NCI-H1092 (cell line): ENCODE measurements at places on chromosomes 16 and 17.
A peak's percentile ranks its signal among the peaks of the same experiment; 100 is the strongest.

DNA sequence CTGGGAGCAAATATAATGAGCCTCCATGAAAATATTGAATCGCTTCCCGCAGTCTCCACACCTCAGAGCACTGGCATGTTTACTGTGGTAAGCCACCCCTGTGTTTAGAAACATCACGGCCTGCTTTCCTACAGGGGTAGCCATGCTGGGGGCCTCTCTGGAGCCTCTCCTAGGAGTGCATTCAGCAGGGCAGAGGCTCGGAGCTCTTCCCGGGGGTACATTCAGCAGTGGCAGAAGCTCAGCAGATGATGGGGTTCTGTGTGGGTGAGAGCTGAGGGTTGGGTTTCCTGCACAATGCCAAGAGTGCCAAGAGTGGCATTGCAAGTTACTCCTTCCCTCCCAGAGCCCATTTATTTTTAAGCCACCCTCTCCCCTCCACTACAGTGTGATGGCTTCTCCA lies 386.6 kb downstream of the SEC14L1 start:
- no peak for DNase-seq

DNA sequence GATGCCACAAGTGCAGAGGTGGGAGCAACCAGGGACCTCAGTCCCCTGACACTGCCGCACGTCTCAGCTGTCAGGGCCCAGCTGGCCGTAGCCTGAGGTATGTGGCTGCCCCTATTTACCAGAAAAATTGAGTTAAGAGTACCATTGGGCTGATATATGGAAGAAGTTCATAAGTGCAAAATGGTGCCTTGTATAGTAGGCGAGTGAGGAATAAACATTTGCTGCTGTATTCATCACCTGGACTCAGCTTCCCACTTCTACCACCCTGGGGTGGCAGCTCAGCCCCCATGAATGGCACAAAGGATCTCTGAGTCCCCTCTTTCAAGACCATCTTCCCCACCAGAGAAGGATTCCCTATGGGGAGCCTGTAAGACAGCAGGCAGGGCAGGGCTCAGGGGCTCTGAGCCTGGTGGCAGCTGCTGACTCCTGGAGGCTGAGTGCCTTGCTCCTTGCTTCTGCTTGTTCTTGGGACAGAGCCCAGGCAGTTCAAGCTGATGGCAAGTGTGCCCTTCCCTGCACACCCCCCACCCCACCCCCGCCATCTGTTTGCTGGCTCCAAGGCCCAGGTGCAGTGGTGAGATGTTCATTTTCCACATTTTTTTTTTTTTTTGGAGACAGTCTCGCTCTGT lies 29.0 kb downstream of the TRPV2 start:
- DNase-seq = no peak

DNA sequence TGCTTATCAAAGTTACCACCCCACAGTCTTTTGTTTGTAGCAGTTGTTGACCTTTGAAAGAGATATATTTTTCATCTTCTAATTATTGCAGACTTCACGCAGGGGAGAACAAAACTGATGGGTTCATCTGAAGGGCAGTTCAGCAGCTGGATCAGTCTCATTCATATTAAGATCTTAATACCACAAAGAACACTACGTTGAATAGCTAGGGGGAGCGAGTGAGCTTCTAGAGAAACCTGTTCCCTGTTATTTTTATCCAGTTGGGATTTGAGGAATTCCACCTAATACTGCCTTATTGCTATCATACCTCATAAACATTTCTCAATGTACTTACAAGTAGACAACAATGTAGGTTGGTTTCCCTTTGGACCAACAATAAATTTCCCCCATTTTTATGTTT lies 306.1 kb upstream of the KIF2B start:
- no peak for DNase-seq

DNA sequence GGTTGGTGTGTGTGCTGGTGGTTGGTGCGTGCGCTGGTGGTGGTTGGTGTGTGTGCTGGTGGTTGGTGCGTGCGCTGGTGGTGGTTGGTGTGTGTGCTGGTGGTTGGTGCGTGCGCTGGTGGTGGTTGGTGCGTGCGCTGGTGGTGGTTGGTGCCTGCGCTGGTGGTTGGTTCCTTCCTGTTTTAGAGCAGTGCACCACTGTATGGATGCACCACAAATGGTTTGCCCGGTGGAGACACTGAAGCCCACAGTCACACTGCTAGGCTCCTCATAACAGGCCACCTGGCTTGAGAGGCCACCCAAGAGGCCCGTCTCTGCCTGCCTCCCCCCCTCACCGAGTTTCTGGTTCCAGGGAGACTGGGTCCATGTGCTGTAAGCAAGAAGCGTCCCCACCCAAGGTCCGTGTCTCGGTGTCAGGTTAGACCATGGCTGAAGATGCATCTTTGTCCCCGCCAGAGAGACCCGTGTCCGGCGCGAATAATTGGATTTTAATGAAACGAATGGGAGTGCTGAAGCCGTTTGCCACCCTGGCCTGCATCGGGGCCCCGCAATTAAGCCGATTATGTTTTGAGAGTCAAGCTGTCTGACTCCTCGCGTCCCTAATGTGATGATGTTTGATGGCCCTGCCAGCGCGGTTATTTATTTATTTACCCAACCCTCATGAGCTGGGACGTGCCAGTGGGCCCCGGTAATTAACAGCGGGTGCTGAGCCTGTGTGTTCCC lies 161.3 kb upstream of the GSE1 start:
- peak; percentile 85 for DNase-seq

DNA sequence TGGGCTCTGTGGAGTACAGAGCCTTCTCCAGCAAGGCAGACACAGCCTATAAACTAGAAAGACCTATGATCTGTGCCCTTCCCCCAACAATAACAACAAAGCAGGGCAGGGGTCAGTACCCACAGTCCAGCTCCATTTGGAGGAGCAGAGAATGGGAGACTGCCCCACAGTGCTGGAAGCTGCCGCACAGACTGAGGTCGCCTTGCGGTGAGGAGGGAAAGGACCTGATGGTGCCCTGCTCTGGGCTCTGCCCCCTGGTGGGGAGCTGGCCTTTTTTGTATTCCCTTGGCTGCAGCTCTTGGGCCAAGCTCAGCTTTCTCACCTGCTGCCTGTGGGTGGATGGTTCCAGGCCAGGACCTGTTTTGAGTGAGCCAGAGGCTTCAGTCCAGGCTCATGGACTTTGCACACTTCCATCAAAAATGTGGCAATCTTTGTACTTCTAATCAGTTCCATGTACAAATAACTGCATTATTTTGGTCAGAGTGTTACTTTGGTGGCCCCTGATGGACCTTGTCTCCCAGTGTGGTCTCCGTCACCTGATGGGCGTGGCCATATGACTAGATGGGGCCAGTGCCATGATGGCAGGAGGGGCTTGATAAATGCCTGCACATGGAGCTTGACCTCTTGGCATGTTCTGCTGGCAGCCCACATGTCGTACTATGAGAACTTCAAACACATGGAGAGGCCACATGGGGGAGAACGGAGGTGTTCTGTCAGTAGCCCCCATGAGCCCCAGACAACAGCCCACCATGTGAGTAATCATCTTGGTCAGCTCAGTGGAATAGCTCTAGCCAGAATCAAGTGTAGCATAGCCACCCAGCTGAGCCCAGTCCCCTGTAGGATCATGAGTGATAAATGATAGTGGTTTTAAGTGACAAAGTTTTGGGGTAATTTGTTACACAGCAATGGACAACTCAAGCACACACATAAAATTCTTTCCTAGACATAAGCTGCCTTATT lies 24.2 kb downstream of the B9D1 start:
- DNase-seq = no peak

- DNase-seq = peak; percentile 79
These were observed 35.8 kb upstream of the BCAS3 start for GRCh38 chr17:60641810-60642220.

- DNase-seq = no peak
These were observed 36.7 kb downstream of the SEC14L5 start for GRCh38 chr16:4994719-4995434.

- no peak for DNase-seq
These were observed 2.7 kb upstream of the TANC2 start for GRCh38 chr17:62963296-62963695.

- no peak for DNase-seq
These were observed 36.0 kb downstream of the OSBPL7 start for GRCh38 chr17:47785538-47786123.

- no peak for DNase-seq
These were observed 26.0 kb downstream of the NEUROD2 start for GRCh38 chr17:39581759-39582085.

- DNase-seq = no peak
These were observed 858 bp upstream of the SMARCE1 start for GRCh38 chr17:40648384-40648968.

GRCh38 chr16:70612931-70613330 lies 33.4 kb upstream of the IL34 start:
- no peak for DNase-seq

GRCh38 chr17:17527534-17527933 lies 31.3 kb upstream of the RASD1 start:
- no peak for DNase-seq

GRCh38 chr16:3015865-3016521 lies 2.0 kb downstream of the CLDN6 start:
- DNase-seq = no peak

DNA sequence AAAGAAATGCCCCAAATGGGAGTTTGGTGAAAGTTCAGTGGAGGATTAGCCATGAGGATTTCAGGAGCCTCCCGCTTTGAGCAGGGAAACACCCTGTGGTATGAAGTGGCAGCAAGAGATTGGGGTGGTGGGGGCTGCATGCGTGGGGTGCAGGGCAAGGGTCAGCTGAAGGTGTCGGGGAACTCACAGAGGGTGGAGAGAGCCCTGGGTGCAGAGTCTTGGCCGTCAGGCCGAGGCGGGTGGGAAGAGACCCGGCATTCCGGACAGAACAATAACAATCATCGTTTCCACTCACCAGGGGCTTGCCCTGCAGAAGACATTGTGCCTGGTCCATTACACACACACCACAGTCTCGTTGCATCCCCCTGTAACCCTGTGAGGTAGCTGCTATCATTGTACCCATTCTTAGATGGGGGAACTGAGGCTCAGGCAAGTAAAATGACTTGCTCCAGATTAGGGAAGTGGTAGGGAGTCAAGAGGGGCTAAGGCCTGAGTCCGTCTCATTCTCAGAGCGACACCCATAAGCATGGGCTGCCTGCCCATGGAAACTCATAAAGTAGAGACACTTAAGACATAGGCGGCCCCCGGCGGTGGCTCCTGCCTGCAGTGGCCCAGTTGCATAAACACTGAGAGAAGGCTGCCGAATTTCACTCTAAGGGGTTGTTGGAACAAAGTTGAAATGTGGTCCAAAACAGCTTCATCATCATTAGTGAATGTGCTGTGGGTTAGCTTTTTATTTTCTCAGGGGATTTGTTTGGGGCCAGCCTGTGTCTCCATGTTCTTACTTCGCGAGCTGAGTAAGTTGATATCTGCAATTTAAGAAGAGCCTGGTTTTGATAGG lies 93.3 kb downstream of the CMIP start:
- DNase-seq = no peak

GRCh38 chr17:68349157-68349556 lies 57.9 kb downstream of the ARSG start:
- no peak for DNase-seq

DNA sequence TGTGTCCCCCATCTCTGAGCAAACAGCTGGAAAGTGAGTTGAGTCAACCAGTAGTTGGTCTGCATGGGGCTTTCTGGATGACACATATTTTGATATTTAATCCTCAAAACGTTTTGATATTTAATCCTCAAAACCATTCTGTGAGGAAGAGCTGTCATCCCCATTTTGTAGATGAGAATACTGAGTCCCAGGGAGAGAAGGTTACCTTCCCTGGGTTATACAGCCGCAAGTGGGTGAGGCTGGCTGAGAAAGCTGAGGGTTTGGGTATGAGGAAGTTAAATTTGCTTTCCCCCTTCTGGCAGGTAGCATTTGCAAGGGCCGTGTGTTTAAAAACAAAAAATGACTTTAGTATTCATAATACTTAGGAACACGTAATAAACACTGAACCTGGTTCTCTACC lies 447.2 kb downstream of the XYLT1 start:
- DNase-seq = no peak

GRCh38 chr17:1008008-1008761 lies 11.3 kb downstream of the TIMM22 start:
- no peak for DNase-seq

DNA sequence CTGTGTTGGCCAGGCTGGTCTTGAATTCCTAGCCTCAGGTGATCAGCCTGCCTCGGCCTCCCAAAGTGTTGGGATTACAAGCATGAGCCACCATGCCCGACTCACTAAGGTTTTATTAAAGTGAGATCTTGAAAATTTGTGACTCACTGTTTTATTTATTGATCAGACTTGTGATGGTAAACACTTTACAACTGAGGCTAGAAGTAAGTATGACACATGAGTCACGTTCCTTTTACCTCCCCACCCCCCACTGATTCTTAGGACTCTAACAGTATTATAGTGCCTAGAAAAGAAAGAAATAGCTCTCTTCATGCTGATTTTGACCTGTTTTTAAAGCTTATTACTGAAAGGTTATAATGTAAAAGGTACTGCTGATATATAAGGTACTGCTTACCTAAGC lies 160.6 kb downstream of the TANC2 start:
- no peak for DNase-seq

GRCh38 chr17:38550661-38551060 lies 55.1 kb downstream of the SRCIN1 start:
- DNase-seq = no peak

GRCh38 chr17:28274591-28275265 lies 44.3 kb upstream of the TMEM97 start:
- no peak for DNase-seq

DNA sequence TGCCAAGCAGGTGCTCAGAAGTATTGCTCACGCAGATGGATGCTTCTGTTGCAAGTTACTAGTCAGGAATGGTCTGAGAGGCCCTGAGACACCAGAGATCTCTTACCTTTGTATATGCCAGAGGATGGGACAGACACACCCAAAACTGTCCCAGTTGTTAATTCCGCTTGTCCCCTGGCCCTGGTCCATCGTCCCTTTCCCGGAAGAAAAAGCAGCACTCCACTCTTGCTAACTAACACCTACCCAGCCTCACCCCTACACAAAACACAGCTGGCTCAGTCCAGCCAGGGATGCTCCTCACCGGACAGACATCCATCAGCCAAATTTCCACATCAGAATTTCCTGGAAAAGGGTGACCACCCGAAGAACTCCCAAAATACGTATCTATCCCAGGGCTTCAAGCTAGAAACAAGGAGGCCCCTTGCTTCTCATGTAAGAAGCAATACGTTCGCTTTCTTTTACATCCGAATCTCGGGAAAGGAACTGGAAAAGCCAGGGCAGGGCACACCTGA lies 2.0 kb downstream of the GAS7 start:
- DNase-seq = no peak

DNA sequence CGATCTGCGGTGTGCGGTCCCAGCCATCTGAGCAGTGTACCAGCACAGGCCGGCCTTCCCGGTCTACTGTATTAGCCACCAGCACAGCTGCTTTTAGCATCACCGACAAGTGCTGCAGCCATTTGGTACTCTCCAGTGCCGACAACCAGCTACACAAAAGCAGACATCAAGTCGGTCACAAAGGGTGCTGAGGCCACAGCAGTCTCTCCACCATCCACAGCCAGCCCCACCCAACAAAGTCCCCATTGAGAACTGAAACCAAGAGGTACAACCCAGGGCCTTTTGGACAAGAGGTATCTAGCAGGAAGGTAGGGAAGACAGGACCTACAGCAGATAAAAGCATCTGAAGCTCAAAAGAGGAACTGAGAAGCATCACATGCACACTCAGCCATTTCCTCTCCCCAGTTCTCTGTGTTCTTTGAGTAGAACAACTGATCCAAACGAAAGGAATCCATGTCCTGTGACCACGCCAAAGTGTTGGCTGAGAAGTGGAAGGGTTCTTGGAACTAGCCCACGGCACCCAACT lies 9.5 kb downstream of the MTMR4 start:
- no peak for DNase-seq

- no peak for DNase-seq
These were observed 3.3 kb downstream of the COL1A1 start for GRCh38 chr17:50198026-50198669.
